ENCODE measurements at places on chromosomes 1 and 21. TPM values are rescaled to one million over a fixed set of nuclear protein-coding genes. Genes with fewer than 3 reads are reported as not detected.

Gene AQP10
- total RNA-seq: 0.04 TPM

Gene ANKRD45
- 0.53 TPM for total RNA-seq

Gene PLA2G2F
- total RNA-seq: not detected

Gene SLC16A4
- 9.1 TPM for total RNA-seq

Gene TRIM45
- 16.7 TPM for total RNA-seq

Gene KCNA2
- 0.75 TPM for total RNA-seq

Gene ZNF683
- not detected for total RNA-seq

Gene KIF2C
- 9.2 TPM for total RNA-seq

Gene CAPN9
- 0.35 TPM for total RNA-seq

Gene LCE3D
- not detected for total RNA-seq

Gene TFF3
- total RNA-seq: 3.1 TPM

Gene PRRX1
- 222 TPM for total RNA-seq
